ENCODE measurements at places on chromosomes 3 and 15.

DNA sequence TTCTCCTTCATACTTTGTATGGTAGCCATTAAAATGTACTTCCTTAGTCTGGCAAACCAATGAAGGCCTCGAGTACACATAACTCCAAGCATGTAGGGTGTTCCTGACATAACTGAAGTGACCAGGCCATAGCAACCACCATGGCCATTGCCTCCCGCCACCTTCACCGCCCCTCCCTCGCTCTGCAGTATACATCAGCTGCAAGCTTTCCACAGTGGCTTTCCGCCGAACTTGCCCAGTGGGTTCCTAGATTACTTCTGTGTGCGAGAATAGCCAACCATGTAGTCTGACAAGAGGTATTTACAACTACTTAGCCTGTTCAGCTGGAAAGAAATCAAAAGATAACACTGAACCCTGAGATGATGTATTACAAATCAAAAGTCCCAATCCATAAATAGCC is 3.4 kb upstream of the CTNNB1 start:
- DNase-seq = no peak

GRCh38 chr15:27133249-27133648 is 162.3 kb downstream of the GABRG3 start:
- DNase-seq = no peak

DNA sequence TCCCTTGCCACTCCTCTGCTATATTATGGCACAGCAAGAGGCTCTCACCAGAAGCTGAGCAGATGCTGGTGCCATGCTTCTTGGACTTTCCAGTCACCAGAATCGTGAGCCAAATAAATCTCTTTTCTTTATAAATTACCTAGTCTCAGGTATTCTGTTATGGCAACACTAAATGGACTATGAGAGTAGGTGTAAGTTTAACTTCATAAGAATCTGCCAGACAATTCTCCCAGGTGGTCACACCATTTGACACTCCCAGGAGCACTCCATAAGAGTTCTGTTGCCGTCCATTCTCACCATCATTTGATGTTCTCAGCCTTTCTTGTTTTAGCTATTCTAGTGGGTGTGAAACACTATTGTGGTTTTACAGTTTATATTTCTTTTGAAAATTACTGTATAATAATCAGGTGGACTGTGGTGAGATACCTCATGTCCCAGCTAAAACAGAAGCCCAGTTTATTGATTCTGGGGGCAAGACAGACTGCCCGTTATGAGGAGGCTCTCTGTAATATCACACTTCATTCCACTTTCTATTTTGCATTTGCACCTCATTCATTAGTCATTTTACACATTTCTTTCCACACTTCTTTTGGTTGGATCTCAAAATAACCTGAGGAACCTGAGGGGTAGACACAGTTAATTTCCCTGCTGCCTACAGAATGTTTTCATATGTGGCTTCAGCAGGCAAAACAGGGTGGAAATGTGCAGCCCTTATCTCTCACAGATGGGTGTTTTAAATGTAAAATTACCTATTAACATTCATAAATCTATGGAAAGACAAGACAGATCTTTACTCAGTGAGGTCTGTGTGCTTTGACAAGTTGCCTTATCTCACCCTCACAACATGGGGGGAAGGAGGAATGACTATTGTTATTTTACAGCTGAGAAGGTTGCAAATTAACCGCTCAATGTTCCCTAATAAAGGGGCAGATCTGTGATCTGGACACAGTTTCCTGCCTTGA is 42.1 kb downstream of the CDCP1 start:
- DNase-seq = no peak

- DNase-seq = no peak
Measured at GRCh38 chr15:83372434-83372891, 74.7 kb upstream of the SH3GL3 start.

DNA sequence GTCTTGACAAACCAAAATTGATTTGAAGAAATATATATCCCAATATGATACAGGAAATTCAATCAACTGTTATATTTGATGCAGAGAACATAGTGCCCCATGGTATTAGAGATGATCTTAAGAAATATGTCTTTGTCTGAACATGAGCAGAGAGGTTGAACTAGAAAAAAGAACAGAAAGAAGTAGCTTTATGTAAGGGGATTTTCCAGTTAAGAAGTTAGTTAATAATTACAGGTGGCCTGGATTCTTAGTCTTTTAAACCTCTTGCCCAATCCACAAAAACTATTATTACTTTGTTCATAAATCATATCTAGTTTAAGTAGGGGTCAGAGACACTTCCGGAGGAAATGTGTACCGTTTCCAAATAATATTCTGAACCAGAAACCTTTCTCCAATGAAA is 1186.7 kb upstream of the EPHA6 start:
- DNase-seq = no peak

DNA sequence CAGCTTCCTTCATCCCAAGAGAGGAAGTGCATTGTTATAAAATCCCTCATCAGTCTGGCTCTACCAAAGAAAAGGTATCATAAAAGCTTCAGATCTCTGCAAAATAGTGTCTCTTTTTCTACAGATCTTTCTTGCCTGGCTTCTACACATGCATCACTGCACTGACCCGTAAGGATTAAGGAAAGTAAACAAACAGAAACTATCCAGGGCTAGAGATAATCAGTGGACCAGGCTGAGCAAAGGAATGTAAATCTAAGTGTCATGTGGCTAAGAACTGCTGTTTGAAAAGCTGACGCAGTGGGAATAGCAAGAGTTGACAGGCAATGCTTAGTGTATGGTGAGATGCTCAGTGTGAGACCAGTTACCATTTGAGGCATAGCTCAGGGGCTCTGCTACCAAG is 339.7 kb downstream of the IL5RA start:
- DNase-seq = no peak

GRCh38 chr3:45218578-45219390 is 7.3 kb downstream of the TMEM158 start:
- DNase-seq = no peak

GRCh38 chr3:194985031-194985578 is 285.9 kb downstream of the XXYLT1 start:
- DNase-seq = peak; percentile 12

- no peak for DNase-seq
Measured at GRCh38 chr3:74149466-74149865, 465.0 kb downstream of the CNTN3 start.

- DNase-seq = peak; percentile 37
Measured at GRCh38 chr3:187746442-187747281, 1.4 kb upstream of the BCL6 start.

DNA sequence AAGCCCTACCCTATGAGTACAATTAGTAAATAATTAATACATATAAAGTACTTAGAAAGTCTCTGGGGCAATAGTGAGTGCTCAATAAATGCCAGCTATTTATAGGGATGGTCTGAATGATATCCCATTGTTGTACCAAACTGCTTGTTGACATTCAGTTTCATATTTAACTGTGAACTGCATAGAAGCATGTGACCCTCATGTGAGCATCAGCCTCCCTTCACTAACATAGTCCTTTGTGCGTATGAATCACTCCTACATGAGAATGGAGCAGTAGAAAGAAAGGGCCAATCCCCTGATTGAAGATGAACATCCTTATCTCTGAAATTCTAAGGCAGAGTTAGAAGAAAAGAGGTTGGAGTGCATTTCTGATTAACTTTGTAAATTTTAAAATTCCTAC is 68.7 kb upstream of the ATP10A start:
- no peak for DNase-seq

DNA sequence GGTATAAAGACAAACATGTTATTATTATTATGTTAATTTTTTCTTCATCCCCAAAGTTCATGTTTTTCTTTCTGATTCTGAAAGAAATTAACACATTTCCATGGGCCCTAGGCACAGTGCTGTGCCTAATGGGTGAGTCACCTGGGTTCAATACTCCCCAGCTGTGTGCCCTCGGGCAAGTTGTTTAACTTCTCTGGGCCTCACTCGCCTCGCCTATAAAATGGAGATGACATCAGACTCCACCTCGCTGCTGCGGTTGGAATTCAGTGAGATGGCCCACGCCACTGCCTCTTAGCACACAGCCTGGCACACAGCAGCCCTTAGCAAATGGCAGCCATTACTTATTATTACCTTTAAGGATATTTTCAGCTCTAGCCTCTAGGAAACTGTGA is 22.6 kb downstream of the DNASE1L3 start:
- DNase-seq = no peak

- DNase-seq = no peak
Measured at GRCh38 chr3:38978729-38979128, 73.0 kb downstream of the SCN11A start.
